Effector memory CD4-positive, alpha-beta T cell (primary cell): ENCODE measurements at places on chromosomes 16 and 17.

DNA sequence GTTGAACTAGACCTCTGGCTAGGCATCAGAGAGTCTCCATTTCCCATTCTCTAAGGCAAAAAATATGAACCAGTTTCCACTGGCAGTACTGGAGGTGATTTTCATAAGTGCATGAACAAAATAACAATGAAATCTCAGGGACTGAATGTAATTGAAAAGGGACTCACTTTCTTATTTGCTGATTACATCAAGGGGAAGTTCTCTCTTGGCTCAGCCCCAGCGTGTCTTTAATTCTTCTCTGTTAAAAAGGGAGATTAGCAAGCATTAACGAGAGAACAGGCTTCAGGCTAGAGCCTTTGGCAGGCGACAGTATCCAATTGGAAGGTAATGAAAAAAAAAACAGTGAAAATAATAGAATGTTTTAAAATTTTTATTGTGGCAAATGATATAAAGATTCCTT is 34.0 kb upstream of the ADAMTS18 start:
- DNase-seq, result no peak
- no peaks in the 10 kb centered on the region for H3K4me1 ChIP-seq
- no peak overlapping the region for H3K27ac ChIP-seq
- H3K27me3 ChIP-seq, result no peaks in the 10 kb centered on the region
- H3K36me3 ChIP-seq, result no peaks in the 10 kb centered on the region

- no peak overlapping the region for H3K4me3 ChIP-seq
- no peaks in the 10 kb centered on the region for H3K27me3 ChIP-seq
- no peak overlapping the region for H3K27ac ChIP-seq
- no peaks in the 10 kb centered on the region for H3K36me3 ChIP-seq
Observed at GRCh38 chr16:14958323-14958600, 16.6 kb upstream of the PDXDC1 start.

DNA sequence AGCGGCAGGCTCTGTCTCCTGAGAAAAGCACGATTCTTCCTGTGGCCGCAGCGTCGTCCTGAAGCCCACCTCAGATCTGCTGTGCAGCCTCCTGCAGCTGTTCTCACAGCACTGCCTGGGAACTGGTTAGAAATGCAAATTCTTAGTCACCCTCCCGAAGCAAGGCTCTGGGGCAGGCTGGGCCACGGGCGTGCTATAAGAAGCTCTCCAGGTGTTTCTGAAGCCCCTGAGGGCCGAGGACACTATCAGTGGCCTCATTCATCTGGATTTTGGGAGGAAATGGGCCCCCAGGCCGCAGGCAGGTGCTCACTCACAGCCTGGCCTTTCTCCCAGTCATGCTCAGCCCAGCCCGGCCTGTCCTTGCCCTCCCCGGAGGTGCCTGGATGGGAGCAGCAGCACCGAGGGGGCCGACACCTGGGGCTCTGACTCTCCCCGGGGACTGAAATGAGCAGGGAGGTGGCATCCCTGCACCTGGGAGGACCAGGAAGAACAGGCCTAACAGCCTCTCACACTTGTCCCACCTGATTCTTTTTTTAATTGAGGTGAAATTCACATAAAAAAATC is 10.4 kb upstream of the NLRC3 start:
- no peaks in the 10 kb centered on the region for H3K4me1 ChIP-seq
- no peak overlapping the region for H3K4me3 ChIP-seq
- no peaks in the 10 kb centered on the region for H3K36me3 ChIP-seq
- no peak for DNase-seq

DNA sequence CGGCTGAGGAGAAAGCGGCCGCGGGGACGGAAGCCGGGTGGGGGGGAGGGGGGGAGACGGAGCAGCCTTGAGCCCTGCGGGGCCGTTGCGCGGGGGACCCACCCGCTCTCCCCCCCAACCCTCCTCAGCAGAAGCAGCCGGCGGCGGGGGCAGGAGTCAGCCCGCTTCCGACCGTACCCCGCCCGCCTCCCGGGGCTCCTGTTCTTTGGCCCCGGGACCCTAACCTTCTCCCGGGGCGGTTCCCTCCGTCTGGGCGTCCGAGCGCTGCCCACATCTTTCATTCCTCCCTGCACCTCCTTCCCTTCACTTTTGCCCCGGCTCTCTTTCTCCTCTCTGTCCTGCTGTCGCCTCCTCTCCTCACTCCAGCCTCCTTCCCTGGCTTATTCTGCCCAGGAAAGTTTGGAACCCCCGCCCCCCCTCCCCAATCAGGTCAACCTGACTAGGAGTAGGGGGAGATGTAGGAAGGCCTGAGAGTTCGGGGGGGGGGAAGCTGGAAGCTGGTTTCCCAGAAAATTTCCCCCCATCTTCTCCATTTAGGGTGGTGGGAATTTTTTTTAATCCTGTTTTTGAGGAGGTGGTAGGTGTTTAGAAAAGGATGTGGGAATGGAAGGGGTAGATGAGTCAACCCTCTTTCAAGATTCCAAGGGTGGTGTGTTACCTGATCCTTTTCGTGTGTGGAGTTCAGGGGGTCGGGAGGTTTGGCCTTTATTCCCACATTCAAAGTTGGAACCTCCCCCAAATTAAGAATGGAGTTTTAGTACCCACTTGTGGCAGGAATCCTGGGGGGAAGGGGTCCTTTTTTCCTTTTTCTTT is 427 bp upstream of the NLK start:
- H3K4me1 ChIP-seq, result peaks cover 19% of the 10 kb centered on the region
- DNase-seq, result no peak
- peak overlapping the region; percentile 63 for H3K27ac ChIP-seq
- H3K4me3 ChIP-seq, result peak overlapping the region; percentile 57
- no peaks in the 10 kb centered on the region for H3K27me3 ChIP-seq

GRCh38 chr16:84175350-84176081 is 11.3 kb downstream of the TAF1C start:
- no peaks in the 10 kb centered on the region for H3K27me3 ChIP-seq
- no peak overlapping the region for H3K27ac ChIP-seq
- H3K36me3 ChIP-seq, result peaks cover 16% of the 10 kb centered on the region
- DNase-seq, result peak; percentile 23
- H3K4me1 ChIP-seq, result no peaks in the 10 kb centered on the region

GRCh38 chr16:8649829-8650554 is 24.4 kb upstream of the ABAT start:
- no peak for DNase-seq
- H3K27ac ChIP-seq, result no peak overlapping the region
- H3K27me3 ChIP-seq, result no peaks in the 10 kb centered on the region
- no peaks in the 10 kb centered on the region for H3K4me1 ChIP-seq
- H3K36me3 ChIP-seq, result peaks cover 18% of the 10 kb centered on the region

DNA sequence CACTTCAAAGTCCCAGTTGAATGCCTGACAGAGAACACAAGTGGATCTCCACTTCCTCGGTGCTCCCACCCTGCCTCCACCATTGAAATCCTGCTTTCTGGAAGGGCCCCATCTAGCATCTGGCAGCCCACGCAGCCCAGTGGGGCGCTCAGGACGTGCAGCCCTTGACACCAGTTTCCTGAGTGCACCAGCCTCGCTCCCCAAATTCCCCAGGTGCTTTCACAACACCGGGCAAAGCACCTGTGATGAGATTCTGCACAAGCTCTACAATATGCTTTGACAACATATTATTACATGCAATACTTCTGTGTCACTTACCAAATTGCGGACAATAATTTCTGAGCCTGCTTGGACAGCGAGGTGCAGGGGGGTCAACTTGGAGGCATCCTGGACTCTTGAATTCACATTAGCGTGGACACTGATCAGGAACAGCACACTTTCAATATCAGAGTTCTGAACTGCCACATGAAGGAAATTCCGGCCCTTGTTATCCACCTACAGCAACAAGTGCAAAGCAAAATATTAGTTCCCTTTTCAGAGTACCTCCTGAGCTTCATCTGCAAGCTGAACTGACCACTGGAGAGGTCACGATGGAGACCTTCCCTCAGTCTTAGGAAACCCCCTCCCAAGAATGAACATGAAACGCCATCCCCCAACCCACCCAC is 33.9 kb downstream of the CYB5D2 start:
- H3K4me3 ChIP-seq, result no peak overlapping the region
- peaks cover 55% of the 10 kb centered on the region for H3K36me3 ChIP-seq
- H3K4me1 ChIP-seq, result peaks cover 45% of the 10 kb centered on the region
- no peaks in the 10 kb centered on the region for H3K27me3 ChIP-seq

DNA sequence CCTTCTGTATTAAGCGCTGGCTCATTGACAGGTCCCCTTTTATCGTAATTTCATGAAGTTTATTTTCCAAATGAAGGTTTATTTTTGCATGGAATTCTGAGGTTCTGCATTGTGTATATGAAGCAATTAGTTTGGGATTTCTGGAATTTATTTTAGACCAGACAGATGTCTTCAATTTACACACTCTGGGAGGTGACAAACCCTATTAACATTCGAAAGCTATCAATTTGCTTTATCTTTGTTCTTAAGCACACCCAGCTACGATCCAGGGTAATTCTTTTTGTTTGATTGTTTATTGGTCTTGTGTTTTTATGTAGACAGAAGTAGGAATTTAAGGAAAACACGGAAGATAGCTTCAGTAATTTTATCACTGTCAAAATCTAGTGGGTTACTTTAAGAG is 264.6 kb downstream of the HS3ST3A1 start:
- peaks cover 6% of the 10 kb centered on the region for H3K27me3 ChIP-seq
- H3K4me1 ChIP-seq, result no peaks in the 10 kb centered on the region
- no peak for DNase-seq
- no peaks in the 10 kb centered on the region for H3K36me3 ChIP-seq

- H3K36me3 ChIP-seq, result no peaks in the 10 kb centered on the region
- no peak overlapping the region for H3K4me3 ChIP-seq
- H3K4me1 ChIP-seq, result peaks cover 7% of the 10 kb centered on the region
- H3K27ac ChIP-seq, result no peak overlapping the region
- H3K27me3 ChIP-seq, result no peaks in the 10 kb centered on the region
Observed at GRCh38 chr16:57413301-57413730, 8.7 kb downstream of the CCL17 start.

DNA sequence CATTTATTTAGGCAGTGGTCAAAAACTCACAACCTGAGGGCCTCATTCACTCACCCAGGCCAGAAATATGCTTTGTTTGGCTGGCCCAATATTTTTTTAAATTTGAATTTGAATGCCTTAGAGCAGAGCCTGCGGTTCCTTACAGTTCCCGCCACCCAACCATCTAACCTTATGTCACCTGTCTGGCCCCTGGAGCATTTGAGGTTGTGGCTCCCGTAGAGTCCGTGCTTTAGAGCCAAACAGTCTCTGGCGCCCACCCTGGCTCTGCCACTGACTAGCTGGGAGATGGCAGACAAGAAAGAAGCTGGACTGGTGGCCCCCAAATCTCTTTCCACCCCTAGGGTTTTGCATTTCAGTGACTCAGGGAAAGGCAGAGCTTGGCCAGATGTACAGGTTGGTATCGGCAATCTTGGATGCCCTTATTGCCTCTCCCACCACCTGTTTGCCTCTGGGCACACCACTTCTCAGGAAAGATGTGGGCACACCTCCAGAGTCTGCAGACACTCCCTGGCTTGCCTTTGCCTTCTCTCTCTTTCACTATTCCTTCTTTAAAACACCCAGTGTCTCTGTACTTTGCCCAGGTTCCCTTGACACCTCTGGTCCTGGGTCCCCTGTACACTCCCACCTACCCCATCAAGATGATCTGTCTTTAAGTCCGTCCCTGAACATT is 1.9 kb upstream of the MAP3K14 start:
- peak overlapping the region; percentile 68 for H3K27ac ChIP-seq
- H3K4me3 ChIP-seq, result no peak overlapping the region
- H3K27me3 ChIP-seq, result no peaks in the 10 kb centered on the region
- H3K36me3 ChIP-seq, result no peaks in the 10 kb centered on the region
- peaks cover 58% of the 10 kb centered on the region for H3K4me1 ChIP-seq

DNA sequence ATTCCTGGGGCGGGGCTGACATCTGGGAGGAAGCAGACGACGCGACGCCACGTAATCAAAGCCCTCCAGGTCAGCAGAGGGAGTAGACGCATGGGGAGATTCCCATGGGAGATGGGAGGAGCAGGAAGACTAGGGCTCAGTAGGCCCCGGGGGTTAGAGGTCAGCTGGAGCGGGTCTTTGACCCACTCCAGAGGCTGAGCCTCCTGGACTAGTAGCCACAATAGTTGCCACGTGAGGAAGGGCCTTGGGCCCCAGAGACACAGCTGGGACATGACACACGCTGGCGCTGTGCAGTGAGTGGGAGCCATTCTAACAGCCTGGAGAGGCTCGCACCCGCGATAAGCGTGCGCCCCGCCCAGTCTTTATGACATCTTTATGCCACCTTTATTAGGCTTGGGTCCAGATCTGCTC is 95.7 kb upstream of the AMZ2 start:
- no peak overlapping the region for H3K4me3 ChIP-seq
- H3K36me3 ChIP-seq, result no peaks in the 10 kb centered on the region
- H3K27me3 ChIP-seq, result no peaks in the 10 kb centered on the region
- no peaks in the 10 kb centered on the region for H3K4me1 ChIP-seq

DNA sequence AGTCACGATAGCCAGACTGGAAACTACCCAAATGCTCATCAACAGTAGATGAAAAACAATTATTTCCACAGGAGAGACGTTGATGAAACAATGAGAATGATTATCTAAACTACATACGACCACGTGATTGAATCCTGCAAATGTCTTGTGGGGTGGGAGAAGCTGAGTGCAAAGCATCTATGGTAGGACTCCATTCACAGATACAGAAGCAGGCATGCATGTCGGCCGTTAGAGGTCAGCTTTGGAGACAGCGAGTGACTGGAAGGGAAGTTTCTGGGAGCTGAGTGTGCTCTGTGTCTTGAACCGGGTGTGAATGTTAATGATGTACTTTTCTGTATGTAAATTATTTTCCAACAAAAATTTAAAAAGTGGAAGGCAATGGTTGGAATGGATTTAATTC is 71.5 kb upstream of the DNAJA2 start:
- H3K27ac ChIP-seq, result no peak overlapping the region
- H3K27me3 ChIP-seq, result no peaks in the 10 kb centered on the region
- no peaks in the 10 kb centered on the region for H3K36me3 ChIP-seq
- no peak overlapping the region for H3K4me3 ChIP-seq
- DNase-seq, result no peak

GRCh38 chr17:36686123-36686669 is 84.8 kb downstream of the MRM1 start:
- no peak overlapping the region for H3K27ac ChIP-seq
- DNase-seq, result no peak
- H3K36me3 ChIP-seq, result no peaks in the 10 kb centered on the region
- H3K27me3 ChIP-seq, result no peaks in the 10 kb centered on the region
- H3K4me3 ChIP-seq, result no peak overlapping the region
- H3K4me1 ChIP-seq, result no peaks in the 10 kb centered on the region

DNA sequence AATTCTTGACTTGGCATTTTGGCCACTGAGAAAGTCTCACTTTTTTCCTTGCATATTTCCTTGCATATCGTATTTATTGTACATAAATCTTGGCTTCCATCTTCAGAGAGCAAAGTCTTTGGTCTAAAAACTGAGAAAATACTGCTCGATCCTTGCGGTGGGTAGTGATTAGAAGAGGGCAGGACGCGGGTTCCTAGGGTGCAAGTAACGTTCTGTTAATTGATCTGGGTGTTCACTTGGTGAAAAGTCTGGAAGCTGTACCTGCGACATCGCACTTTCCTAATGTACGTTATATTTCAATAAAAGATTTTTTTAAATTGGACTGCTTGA is 758 bp upstream of the UBALD2 start:
- H3K27me3 ChIP-seq, result no peaks in the 10 kb centered on the region
- no peak for DNase-seq
- peaks cover 32% of the 10 kb centered on the region for H3K4me1 ChIP-seq
- peak overlapping the region; percentile 65 for H3K27ac ChIP-seq
